ENCODE measurements at places on chromosomes 12 and 14. TPM values are rescaled to one million over a fixed set of nuclear protein-coding genes. Genes with fewer than 3 reads are reported as not detected.

DNA sequence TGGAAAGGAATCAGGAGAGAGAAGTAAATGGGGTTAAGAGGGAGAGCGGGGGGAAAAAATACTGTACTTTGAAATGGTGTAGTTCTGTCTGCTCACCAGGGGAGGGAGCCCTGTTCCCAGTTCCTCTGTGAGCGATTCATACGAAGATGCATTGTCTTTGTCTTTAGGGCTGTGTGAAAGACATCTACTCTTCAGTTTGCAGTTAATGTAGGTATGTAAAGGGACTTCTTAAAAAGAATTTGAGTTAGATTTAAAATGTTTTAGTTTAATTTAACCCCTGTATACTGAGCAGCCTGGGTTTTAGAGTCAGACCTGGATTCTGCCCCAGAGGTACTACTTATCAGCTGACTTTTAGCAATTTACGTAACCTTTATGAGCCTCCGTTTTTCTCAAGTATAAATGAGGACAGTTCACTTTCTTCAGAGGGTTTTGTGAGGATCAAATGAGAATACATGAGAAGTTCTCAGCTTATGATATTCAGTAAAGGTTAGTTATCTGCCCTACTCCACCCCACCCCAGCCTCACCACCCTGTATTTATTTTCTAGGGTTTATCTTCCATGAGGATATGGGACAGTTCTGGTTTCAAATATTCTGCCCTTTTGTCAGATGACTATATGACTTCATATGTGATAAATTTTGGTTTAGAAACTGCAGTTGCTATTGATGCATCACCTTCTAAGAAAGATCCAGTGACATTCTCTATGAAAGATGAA lies 82.5 kb upstream of the EVL start:
- no peak overlapping the region for H3K4me3 ChIP-seq
- no peaks in the 10 kb centered on the region for H3K36me3 ChIP-seq

GRCh38 chr14:37054144-37054543 lies 118.3 kb downstream of the SLC25A21 start:
- H3K4me1 ChIP-seq = no peaks in the 10 kb centered on the region
- ATAC-seq = no peak
- H3K36me3 ChIP-seq = no peaks in the 10 kb centered on the region
- no peak overlapping the region for H3K4me3 ChIP-seq
- no peaks in the 10 kb centered on the region for H3K27me3 ChIP-seq

- H3K4me3 ChIP-seq = no peak overlapping the region
- ATAC-seq = no peak
- H3K27ac ChIP-seq = peak overlapping the region; percentile 64
- peaks cover 61% of the 10 kb centered on the region for H3K36me3 ChIP-seq
- H3K27me3 ChIP-seq = no peaks in the 10 kb centered on the region
- H3K4me1 ChIP-seq = peaks cover 16% of the 10 kb centered on the region
These were observed 6.8 kb upstream of the KANSL2 start for GRCh38 chr12:48688836-48689235.

GRCh38 chr12:129190827-129191226 lies 337.5 kb downstream of the GLT1D1 start:
- no peak overlapping the region for H3K4me3 ChIP-seq
- H3K4me1 ChIP-seq = no peaks in the 10 kb centered on the region
- H3K36me3 ChIP-seq = no peaks in the 10 kb centered on the region
- no peaks in the 10 kb centered on the region for H3K27me3 ChIP-seq
- H3K27ac ChIP-seq = no peak overlapping the region

DNA sequence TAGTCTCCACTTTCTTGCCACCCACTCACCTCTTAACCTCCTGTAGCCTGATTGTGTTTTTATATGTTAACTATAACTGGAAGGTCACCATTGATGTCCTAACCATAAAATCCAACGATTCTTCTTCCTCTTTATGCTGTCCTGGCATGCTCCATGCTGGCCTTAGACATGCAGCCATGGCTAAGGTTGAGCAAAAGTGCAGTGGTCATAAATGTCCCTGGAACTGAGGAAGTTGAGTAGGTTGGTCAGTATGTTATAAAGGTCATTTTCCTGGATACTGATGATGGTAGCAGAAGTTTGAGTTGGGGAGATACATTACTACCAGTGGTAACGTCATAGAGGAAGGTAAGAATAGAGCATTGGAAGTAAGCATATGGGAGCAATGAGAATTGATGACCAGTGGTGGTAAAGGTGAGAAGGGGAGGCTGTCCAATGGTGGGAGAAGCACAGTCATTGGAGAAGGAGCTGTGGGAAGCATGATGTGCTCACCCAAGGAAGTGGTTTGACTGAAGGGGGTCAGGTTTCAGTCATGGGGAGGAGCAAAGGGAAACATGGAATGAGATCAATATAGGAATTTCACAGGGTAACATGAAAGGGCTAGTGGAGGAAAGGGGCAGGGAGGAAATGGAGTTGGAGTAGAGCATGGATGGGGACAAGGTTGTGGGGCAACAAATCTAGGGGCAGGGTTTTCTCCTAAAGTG lies 240.8 kb downstream of the DACT1 start:
- H3K36me3 ChIP-seq = no peaks in the 10 kb centered on the region
- no peak overlapping the region for H3K4me3 ChIP-seq

- H3K27ac ChIP-seq = peak overlapping the region; percentile 82
- no peaks in the 10 kb centered on the region for H3K27me3 ChIP-seq
These were observed 10.8 kb downstream of the VTI1B start for GRCh38 chr14:67663633-67664032.

TBX3 gene
- not detected for total RNA-seq

- H3K36me3 ChIP-seq = no peaks in the 10 kb centered on the region
- no peak for ATAC-seq
- H3K4me3 ChIP-seq = no peak overlapping the region
- H3K27ac ChIP-seq = no peak overlapping the region
- H3K27me3 ChIP-seq = peaks cover 20% of the 10 kb centered on the region
- H3K4me1 ChIP-seq = no peaks in the 10 kb centered on the region
These were observed 240.6 kb downstream of the EGLN3 start for GRCh38 chr14:33710273-33710672.

GRCh38 chr14:65179918-65180724 lies 77.8 kb upstream of the MAX start:
- H3K27me3 ChIP-seq = no peaks in the 10 kb centered on the region
- peak overlapping the region; percentile 85 for H3K27ac ChIP-seq
- ATAC-seq = peak; percentile 88

GRCh38 chr12:65605019-65605418 lies 219.3 kb upstream of the HMGA2 start:
- H3K27me3 ChIP-seq = peaks cover 18% of the 10 kb centered on the region
- no peak for ATAC-seq
- H3K4me3 ChIP-seq = no peak overlapping the region
- H3K36me3 ChIP-seq = no peaks in the 10 kb centered on the region

GRCh38 chr12:80829767-80830166 lies 108.0 kb downstream of the LIN7A start:
- H3K27ac ChIP-seq = no peak overlapping the region
- H3K4me3 ChIP-seq = no peak overlapping the region
- H3K4me1 ChIP-seq = no peaks in the 10 kb centered on the region

BRAP gene
- total RNA-seq = 16.4 TPM

GRCh38 chr12:105453316-105453715 lies 122.8 kb downstream of the C12orf75 start:
- no peaks in the 10 kb centered on the region for H3K36me3 ChIP-seq
- H3K4me3 ChIP-seq = no peak overlapping the region
- H3K4me1 ChIP-seq = no peaks in the 10 kb centered on the region
- no peak for ATAC-seq

DNA sequence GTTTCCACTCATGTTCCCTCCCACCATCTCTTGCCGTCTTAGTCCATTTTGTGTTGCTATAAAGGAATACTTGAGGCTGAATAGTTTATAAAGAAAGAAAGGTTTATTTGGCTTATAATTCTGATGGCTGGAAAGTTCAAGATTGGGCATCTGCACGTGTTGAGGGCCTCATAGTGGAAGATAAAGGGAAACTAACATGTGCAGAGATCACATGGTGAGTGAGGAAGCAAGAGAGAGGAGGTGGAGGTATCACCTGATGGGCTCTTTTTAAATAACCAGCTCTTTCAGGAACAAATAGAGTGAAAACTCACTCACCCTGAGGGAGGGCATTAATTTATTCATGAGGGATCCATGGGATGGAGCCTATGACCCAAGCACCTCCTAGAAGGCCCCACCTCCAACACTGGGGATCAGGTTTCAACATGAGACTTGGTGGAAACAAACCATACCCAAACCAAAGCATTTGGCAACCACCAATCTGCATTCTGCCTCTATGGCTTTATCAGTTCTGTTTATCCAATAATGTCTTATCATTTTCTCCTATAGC lies 29.5 kb downstream of the MYO1H start:
- H3K36me3 ChIP-seq = no peaks in the 10 kb centered on the region
- peaks cover 25% of the 10 kb centered on the region for H3K27me3 ChIP-seq
- H3K27ac ChIP-seq = no peak overlapping the region
- H3K4me3 ChIP-seq = no peak overlapping the region

GRCh38 chr14:24634158-24634557 lies at the start of gene GZMB:
Gene GZMB (minus strand): TSS chr14:24634190. CDS start chr14:24634160, 30 bp downstream.
- peaks cover 45% of the 10 kb centered on the region for H3K36me3 ChIP-seq
- peak; percentile 89 for ATAC-seq
- peak within 1 kb of the TSS; percentile 87 for H3K4me3 ChIP-seq
- peak within 1 kb of the TSS; percentile 92 for H3K27ac ChIP-seq
- H3K27me3 ChIP-seq = no peaks in the 10 kb centered on the region

ZCRB1 gene
- total RNA-seq = 69.4 TPM

DNA sequence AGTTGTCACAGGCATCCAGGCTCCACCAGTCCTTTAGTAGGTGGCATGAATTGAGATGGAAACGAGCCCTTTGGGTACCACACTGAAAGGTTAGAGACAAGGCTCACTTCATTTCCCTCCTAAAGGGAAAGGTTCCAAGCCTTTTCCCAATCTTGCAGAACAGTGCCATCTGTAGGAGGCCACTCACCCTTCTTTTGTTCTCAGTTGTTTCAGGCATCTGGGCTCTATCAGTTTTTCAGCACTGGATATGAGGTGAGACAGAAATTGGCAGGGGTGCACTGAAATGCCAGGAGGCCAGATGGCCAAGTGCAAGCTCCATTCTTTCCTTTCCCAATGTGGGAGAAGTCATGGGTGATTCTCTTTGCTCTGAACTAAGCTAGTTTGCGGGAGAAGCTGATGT lies 15.2 kb downstream of the FBXO33 start:
- peaks cover 5% of the 10 kb centered on the region for H3K4me1 ChIP-seq
- H3K36me3 ChIP-seq = peaks cover 43% of the 10 kb centered on the region
- no peaks in the 10 kb centered on the region for H3K27me3 ChIP-seq
- no peak overlapping the region for H3K27ac ChIP-seq
- no peak overlapping the region for H3K4me3 ChIP-seq

- H3K27me3 ChIP-seq = no peaks in the 10 kb centered on the region
- peaks cover 11% of the 10 kb centered on the region for H3K4me1 ChIP-seq
- peak overlapping the region; percentile 95 for H3K27ac ChIP-seq
- ATAC-seq = no peak
These were observed 1.3 kb downstream of the NAA30 start for GRCh38 chr14:57391517-57392195.

B4GALNT1 gene
- 3.7 TPM for total RNA-seq

All from activated T-helper 17 cell treated with anti-CD3 and anti-CD28 coated beads, Interleukin-2, amount 50 U/mL, for 72 hours (primary cell).